Kasumi-1 (cell line): ENCODE measurements at places on chromosomes 6 and 20.

DNA sequence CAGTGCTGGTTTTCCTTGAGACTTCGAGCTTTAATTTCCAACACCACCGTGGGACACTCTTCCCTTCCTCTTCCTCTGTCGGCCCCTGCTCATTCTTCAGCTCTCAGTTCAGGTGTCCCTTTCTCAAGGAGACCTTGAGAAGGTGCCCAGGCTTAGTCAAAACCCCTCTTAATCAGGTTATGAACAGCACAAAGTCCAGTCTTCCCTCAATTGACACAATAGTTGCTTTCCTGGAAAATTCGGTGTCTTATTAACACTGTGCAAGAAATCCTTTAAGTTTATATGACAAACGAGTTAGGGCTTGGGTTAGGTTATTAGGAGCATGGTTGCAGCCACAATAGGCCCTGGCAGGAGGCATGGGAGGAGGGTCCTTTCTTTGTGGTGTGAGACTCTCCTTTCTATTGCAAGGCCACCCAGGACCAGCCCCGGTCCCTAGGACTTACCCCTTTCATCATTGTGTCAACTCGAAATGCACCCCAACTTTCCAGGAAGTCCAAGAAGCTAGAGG, 1.5 kb upstream of the NSFL1C start:
- no peak for DNase-seq

GRCh38 chr6:7426447-7427169, 37.0 kb downstream of the RIOK1 start:
- DNase-seq, result no peak

DNA sequence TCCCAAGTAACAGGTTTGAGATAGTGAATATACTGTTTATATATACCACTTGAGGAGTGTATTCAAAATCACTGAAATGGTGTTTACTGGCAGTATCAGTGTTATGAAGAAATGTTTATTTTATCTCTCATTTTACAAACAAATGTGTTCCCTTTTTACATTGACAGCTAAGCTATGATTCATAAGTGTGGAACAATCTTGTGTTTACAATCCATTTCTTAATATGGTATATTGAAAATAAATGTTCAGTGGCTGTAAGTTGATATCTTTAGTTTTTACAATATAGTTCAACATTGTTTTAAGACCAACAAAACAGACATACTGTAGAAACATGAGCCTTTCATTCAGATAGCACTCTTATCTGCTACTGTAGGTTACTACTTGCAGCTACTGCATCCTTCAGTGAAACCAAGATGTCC, 14.3 kb downstream of the PHF3 start:
- no peak for DNase-seq

- no peak for DNase-seq
These were observed 293.5 kb downstream of the CENPW start for GRCh38 chr6:126633373-126633772.

GRCh38 chr6:135627092-135627715, 129.7 kb upstream of the AHI1 start:
- no peak for DNase-seq

DNA sequence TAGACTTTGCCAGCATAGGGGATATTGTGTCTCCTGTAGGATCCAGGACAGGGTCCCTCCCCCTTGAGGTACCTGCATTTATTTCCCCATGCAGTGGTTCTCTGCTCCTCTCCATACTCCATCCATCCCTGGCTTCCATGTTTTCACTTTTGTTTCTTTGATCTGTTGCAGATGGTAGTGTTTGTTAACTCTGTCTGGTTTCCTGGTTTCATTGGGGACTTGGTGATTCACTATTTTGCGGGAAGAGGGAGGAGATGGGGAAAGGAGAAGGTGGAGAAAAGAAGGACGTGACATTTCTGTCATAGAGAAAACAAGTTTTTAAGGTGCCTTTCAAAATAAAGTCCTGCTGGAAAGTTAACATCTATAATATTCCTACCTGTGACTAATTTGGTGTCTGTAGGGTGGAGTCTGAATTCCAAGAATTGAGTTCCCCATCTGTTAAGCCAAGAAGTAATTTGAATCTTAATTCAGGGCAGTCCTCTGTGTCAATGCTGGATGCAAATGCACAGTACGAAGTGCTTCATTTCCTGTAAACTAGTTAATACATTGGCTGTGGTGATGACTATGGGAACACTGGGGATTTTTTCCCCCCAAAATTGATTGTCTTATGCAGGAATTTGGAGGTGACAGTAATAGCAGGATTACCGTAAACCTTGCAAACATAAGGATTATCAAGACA, 6.9 kb upstream of the RNF144B start:
- DNase-seq, result no peak

DNA sequence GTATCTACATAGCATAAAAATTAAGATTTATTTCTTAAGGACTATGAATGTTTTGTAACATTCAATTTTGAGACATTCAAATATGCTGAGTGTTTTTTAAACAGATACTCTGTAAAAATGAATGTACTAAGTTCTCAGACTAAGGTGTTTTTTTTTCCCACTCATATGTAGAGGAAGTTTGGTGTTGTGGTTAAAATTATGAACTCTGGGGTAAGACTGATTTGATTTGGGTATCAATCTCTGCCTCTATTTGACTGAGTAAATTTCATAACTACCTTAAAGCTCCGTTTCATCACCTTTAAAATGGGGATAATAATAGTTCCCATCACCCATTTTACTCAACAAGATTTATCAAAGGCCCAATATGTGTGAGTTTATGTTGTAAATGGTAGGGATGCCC, 386.6 kb upstream of the FLRT3 start:
- DNase-seq, result no peak
